ENCODE measurements at places on chromosomes 16 and 17. TPM values are rescaled to one million over a fixed set of nuclear protein-coding genes. Genes with fewer than 3 reads are reported as not detected.

DNA sequence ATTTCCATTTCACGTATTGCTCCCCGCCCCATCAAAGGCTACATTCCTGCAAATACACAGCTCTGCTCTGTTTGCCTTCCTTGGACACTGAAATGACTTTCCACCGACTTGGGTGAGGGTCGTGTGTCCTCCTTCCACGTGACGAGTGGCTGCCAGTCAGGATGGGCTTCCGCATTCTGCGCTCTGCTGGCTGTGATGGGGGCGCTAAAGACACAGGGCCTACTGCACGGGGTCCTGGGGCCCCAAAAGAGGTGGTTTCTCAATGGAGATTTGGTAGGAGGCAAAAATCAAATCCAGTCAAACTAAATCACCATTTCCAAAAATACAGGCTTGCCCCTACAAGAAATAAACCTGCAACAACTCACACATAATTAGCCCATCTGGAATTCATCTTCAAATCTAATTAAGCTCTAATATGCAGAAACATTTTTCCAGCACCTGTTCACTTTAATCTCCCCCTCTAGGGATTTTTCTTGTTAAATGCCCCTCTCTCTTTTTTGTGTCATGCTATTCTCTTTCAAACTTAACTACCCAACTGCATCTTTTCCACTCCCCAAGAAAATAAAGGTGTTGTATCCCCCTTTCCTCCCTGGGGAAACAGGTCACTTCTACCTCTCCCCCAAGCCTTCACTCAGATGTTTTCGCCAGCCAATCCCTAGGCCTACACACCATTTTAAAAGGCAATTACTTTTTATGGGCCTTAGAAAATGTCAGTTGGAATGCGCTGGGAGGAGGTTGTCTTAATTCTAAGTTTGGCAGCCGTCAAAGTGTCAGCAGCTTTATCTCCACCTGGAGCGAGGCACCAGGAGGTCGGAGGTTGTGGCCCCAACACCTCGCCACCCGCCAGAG, 21.9 kb upstream of the FAAP100 start:
- no peak for DNase-seq

GRCh38 chr16:75075688-75076268, 40.8 kb downstream of the LDHD start:
- DNase-seq = no peak

Gene TSPAN10
- 0.24 TPM for total RNA-seq

DNA sequence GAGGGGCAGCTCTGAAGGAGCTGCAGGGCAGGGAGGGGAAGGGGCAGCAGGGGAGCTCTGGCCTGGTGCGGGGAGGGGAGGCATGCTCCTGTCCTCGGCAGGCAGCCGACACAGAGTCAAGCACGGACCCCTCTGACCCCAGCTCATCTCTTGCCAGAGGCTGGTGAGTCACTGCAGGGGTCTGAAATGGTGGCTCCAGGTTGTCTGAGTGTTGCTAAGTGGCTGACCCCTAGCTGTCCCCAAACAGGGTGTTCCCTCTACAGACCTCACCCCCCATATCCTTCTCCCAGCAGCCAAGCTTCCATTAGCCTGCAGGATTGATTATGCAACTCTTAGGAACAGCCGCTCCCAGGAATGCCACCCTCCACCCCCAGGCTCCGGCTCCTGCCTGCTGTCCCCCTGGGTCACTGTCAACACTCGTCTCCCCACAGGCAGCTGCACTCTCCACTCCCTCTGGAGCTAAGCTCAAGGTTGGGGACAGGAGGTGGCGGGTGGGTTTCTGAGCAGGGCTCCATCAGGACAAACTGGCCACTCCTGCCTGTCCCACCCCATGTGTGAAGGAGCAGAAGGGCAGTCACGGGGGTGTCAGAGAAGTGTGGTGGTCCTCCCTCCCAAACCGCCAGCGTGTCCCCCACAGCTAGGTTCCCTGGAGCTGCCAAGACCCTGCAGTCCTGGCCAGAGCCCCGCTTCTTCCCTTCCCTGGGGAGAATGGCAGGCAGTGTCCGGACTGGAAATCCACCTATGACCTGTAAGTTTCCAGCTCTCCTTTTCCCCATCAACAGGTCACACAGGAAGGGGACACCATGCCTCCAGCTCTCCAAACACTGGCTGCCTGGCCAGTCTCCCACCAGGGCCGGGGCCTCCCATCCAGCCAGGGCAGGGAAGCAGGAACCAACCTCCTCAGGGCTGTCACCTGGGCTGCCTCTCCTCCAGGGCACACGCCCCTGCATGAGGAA, 1.0 kb downstream of the MYLK3 start:
- DNase-seq = no peak

- DNase-seq = no peak
Observed at GRCh38 chr17:7224661-7225111, 4.9 kb downstream of the ACADVL start.
